ENCODE measurements at places on chromosomes 7 and 10.

- no peak for DNase-seq
These were observed 46.7 kb upstream of the PDZD8 start for GRCh38 chr10:117421985-117422384.

DNA sequence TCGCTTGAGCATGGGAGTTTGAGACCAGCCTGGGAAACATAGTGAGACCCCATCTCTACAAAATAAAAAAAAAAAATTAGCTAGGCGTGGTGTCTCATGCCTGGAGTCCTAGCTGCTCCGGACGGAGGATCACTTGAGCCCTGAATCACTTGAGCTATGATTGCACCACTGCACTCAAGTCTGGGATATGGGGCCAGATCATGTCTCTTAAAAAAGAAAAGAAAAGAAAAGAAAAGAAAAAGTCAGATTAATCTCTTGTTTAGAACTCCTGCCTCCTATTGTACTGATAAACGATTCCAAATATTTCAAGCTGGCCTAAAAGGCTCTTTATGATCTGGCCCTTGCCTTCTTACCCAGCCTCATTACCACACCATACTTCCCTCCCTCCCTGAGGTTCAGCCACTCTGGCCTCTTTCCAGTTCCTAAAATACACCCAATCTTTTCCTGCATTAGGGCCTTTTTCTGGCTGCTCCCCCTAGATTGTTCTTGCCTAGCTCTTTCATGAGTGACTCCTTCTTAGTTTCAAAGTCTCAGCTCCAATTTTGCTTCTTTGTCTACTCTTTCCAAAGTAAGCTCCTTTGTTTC, 41.7 kb downstream of the VCL start:
- no peak for DNase-seq

DNA sequence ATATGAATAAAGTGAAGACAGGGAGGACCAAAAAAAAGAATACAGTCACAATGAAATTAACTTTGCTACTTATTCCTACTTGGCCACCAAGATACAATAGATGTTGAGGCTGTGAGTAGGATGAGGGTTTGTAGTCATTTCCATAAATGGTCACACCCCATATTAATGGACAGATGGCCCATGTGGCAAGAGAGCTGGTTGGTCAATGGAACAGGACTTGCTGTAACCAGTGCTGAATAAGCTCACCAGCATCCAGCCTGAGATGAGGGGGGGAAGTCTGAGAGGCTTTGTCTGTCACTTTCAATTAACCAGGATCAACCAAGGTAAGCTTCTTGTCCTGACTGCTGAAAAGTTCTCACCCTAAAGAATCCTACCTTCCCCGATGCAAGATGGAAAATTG, 130.4 kb upstream of the KCNMA1 start:
- no peak for DNase-seq

GRCh38 chr10:20614911-20615310, 282.2 kb downstream of the NEBL start:
- DNase-seq = no peak

GRCh38 chr7:2542011-2542915, 13.1 kb downstream of the BRAT1 start:
- DNase-seq = no peak

GRCh38 chr7:45642044-45642443, 67.9 kb downstream of the ADCY1 start:
- DNase-seq = no peak

DNA sequence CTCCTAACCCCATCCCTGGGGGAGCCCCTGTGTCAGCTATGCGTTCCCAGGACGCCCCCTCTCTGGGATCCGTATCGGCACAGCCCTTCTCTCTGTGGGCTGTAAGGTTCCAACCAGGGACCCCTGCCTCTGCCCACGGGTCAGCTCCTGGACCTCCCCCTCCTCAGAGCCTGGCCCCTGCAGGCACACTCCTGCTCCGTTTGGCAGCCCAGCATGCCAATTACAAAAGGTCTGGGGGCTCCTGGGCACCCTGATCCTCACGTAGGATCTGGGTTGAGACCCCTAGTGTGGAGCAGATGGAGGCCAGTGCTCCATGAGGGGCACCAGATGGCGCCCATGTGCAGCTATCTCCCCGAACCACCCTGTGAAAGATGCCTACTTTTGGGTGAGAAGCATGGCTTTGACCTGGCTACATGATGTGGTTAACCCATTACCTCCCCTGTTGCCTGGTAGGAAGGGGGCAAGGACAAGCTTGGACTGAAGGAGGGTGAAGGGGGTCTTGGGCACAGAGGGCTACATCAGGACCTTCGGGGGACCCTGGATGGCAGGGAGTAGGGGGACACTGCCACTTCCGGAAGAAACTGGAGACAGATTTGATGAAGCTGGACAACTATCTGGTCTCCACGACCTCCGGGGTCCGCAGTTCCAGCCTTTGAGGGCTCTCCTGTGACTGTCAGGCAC, 9.0 kb downstream of the TACR2 start:
- DNase-seq = no peak

- DNase-seq = no peak
These were observed 21.5 kb downstream of the GPRIN2 start for GRCh38 chr10:46534828-46535524.

GRCh38 chr10:132137111-132138072, 49.4 kb upstream of the DPYSL4 start:
- no peak for DNase-seq

- no peak for DNase-seq
These were observed 67.8 kb downstream of the PTEN start for GRCh38 chr10:87930934-87931835.

- no peak for DNase-seq
These were observed at the start of gene NANOS1 for GRCh38 chr10:119029613-119030420. TSS of gene NANOS1 (plus strand) at chr10:119029714. CDS start at chr10:119029802, 88 bp downstream.

DNA sequence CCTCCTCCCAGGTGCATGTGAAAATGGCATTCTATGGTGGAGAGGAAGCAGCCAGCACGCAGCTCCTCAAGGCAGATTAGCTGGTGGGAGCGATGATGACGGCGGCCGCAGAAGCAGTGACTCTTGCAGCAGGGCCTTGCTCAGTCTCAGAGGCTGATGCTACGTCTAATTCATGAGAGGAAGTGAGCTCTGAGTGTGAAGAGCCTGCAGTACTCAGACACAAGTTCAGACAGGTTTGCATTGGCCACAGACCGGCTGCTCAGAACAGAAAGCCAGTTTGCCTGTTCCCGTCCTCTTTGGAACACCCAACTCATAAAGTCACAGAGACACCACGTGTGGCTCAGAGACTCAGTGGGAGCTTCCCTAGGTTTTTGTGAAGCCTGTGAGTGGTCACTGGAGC, 136.5 kb downstream of the ADARB2 start:
- peak; percentile 53 for DNase-seq

GRCh38 chr10:46232084-46232483, 54.7 kb upstream of the ANTXRL start:
- no peak for DNase-seq

- no peak for DNase-seq
These were observed 117.0 kb upstream of the BTBD16 start for GRCh38 chr10:122154031-122154544.

DNA sequence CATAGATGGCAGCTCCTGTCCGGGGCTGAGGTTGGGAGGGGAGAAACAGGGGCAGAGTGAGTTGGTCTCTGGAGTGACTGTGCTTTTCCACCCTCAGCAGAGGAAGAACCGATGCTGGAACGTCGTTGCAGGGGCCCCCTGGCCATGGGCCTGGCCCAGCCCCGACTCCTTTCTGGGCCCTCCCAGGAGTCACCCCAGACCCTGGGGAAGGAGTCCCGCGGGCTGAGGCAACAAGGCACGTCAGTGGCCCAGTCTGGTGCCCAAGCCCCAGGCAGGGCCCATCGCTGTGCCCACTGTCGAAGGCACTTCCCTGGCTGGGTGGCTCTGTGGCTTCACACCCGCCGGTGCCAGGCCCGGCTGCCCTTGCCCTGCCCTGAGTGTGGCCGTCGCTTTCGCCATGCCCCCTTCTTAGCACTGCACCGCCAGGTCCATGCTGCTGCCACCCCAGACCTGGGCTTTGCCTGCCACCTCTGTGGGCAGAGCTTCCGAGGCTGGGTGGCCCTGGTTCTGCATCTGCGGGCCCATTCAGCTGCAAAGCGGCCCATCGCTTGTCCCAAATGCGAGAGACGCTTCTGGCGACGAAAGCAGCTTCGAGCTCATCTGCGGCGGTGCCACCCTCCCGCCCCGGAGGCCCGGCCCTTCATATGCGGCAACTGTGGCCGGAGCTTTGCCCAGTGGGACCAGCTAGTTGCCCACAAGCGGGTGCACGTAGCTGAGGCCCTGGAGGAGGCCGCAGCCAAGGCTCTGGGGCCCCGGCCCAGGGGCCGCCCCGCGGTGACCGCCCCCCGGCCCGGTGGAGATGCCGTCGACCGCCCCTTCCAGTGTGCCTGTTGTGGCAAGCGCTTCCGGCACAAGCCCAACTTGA, 2.7 kb downstream of the REPIN1 start:
- DNase-seq = no peak

DNA sequence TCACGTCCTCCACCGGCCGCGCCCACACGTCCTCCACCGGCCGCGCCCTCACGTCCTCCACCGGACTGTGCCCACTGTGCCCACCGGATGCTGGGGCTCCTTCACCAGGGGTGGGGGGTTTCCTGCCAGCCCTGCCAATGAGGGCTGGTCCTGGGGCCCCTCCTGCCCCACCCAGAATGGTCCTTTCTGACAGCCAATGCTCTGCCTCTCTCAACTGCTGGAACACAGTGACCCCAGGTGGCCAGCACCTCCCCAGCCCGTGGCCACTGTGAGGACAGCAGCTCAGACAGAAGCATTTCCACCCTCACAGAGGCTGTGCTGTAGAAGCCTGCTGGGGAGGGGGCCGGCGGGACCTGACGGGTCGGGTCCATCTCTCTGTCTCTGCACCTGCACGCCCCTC, 90.1 kb upstream of the DNAAF5 start:
- DNase-seq = no peak

- no peak for DNase-seq
These were observed 1.5 kb downstream of the ENTPD7 start for GRCh38 chr10:99660662-99661376.

GRCh38 chr10:11573497-11573896, 38.0 kb downstream of the USP6NL start:
- DNase-seq = no peak

GRCh38 chr10:113891476-113891875, 37.0 kb downstream of the NHLRC2 start:
- DNase-seq = no peak

DNA sequence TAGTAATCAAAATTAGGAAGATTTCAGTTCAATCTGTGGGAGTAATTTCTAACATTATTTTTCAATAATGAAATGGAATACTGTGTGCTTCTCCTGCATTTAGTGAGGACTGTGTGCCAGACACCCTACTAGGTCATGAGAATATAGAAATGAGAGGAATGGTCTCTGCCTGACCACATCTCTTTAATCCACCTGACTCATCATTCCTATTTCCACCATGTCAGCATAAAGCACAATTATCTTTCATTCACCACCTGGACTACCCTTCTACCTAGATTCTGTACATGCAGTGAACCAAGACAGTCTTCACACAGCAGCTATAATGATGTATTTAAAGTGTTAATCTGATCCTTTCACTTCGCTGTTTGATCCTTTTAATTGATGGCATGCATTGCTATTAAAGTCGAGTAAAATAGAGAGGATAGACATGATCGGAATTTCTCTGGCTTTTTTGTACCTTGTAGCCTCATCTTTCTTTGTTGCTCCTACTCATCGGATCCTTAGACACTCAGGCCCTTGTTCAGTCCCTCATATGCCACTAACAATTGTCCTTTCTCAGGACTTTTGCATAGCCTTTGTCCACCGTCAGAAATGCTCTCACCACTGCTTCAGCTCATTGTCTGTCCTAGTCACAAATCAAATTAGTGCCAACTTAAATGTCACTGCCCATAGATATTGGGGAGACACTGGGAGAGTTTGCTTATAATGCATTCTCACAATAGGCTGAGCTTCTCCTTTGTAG, 1037.1 kb downstream of the REEP3 start:
- DNase-seq = no peak

DNA sequence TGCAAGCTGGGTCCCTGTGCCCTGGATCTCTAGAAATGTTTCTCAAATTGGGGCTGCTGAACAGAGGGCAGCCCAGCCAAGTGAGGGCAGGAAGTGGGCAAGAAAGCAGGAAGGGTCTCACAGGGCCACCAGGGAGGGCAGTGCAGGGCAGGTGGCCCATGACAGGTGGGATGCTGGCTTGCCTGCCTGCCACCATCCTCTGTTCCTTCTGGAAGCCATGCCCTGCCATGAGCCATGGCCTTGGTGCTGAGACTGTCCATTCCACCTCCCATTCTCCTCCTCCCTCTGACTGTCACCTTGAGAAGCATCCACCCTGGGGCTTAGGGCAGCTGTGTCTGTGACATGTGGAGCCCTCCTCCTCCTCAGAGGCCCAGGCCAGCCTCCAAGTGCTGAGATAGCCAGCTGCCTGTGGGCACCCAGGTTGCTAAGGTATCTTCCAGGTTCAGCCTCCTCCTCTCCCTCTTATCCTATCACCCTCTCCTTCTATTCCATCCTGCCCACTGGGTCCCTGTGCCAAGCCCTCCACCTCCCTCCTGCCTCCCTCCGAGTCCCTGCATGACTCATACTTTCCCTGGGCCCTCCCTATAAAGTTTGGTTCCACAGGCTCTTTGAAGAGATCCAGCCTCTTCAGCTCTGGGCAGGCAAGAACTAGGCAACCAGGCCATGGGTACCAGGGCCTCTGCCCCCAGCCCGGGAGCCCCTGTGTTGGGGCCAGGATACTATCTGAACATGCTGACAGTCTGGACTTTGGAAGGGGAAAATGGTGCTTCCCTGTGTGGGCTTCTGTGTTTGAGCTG, 1.3 kb downstream of the VSIR start:
- DNase-seq = no peak

Measured in DMS79 (cell line).